ENCODE measurements at places on chromosomes 5 and 9.
A peak's percentile ranks its signal among the peaks of the same experiment; 100 is the strongest.

DNA sequence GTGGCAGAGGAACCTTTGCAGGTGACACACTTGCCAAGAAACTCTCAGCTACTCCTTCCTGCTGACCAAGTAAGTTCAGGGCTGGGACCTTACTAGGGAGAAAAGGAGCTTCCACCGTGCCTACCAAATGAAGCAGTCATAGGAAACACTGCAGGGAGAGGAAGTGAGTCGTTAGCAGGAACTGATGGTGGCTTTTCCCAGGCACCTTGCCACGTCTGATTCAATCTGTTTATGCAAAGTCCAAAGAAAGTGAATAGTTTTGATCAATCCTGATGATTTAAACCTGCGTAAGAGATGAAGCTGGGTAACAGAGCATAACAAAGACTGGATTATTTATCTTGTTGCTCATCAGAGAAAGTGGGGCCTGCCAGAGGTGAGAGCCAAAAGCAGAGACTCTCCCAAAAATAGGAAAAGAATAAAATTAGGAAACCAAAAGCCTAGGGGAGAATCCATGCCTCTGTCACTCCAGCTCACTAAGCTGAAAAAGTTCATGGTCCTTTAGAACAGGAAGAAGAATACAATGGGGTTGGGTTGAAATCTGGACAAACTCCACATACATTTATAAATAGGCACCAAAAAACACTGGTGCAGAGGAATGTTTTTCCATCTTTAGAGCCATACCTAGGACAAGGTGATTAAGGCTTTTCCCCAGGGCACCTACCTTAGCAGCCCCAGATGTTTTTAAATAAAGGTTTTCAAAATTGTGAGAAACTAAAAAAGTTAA lies 9.3 kb upstream of the PFDN1 start:
- peak; percentile 23 for DNase-seq

- DNase-seq = no peak
These were observed 30.2 kb downstream of the GFM2 start for GRCh38 chr5:74736759-74737158.

- no peak for DNase-seq
These were observed 164.0 kb downstream of the CARTPT start for GRCh38 chr5:71882826-71883741.

DNA sequence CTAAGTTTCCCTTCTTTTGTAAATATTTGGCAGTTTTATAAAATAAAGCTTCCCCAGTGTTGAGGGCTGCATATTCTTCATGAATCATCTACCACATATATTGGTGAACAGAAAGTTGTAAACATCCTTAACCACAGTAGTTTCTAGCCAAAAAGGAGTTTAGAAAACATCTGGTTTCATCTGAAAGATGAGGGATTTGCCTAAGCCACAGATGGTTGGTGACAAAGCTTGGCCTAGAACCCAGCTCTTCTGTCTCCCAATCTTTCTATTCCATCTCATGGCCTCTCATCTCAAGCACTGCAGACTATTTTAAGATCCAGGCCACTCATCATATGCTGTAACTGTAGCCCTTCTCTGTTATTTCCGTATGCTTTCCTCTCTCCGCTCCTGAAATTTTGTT lies 232.3 kb upstream of the TRPM3 start:
- DNase-seq = no peak

DNA sequence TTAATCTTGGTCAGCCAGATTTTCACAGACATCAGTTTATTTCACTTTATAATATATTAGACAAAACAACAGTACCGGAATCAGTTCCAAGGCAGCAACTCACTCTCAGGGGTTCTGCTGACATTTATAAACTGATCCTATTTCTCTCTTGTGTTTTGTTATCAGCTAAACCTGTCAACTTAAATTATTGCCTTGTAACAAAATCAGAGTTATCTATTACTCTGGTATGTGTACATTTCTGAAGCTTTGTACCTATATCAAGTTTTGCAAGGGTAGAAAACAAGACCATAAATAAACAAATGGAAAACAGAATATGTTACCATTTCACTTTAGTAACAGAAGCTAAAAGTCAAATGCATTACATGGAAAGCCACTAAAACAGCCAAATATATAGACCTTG lies 122.1 kb downstream of the SIL1 start:
- DNase-seq = no peak

DNA sequence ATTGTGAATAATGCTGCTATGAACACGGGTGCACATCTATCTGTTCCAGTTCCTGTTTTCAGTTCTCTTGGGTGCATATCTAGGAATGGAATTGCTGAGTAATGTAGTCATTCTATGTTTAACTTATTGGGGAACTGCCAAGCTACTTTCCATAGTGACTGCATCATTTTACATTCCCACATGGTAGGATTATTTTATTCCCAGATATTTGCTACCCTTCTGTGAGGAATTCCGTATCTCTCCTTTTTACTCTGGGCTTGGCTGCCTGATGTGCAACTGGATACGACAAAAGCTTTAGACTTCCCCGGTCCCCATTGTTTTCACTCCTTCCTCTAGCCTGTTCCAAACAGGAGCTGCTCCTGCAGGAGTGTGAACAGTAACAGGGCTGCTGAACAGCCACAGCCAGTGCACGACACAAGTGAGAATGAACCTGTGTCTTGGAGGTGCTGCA lies 7.2 kb downstream of the TAS2R1 start:
- no peak for DNase-seq

DNA sequence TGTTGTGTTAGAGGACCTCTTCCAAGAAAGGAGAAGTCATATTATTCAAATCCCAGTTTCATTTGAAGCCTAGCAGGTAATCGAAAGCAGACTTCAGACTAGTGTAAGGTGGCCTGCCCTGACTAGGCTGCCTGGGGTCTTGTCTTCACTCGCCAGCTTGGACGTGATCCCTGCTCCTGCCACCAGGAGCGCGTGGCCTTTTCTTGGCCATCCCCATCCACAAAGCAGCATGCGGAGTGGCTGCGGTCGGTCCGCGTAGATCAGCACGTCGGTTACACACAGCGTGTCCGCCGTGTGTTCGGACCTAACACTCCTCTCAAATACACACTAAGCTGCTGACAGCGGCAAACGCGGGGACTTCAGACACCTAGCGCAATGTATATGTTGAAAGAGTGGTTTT lies 37.3 kb downstream of the CFAP77 start:
- DNase-seq = no peak

- DNase-seq = no peak
These were observed 5.7 kb downstream of the TGFBI start for GRCh38 chr5:136034492-136034891.

GRCh38 chr9:74643303-74643923 lies 146.3 kb downstream of the RORB start:
- no peak for DNase-seq

DNA sequence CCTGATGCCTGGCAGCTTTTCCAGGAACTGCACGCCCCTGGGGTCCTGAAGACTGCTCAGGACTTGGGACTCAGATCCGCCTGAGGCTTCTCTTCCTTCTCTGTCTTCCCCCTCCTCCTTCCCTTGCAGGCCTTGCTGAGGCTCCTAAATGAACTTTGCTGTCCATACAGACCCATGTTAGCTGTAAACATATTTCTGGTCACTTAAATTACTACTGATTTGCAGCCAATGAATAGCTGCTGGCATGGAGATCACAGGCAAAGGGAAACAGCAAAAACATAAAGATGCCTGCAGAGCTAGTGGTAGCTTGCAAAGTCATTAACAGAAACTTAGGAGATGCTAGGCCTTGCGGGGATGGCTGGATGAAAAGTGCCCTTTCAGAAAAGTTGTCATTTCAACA lies 261.9 kb downstream of the GADD45G start:
- no peak for DNase-seq

DNA sequence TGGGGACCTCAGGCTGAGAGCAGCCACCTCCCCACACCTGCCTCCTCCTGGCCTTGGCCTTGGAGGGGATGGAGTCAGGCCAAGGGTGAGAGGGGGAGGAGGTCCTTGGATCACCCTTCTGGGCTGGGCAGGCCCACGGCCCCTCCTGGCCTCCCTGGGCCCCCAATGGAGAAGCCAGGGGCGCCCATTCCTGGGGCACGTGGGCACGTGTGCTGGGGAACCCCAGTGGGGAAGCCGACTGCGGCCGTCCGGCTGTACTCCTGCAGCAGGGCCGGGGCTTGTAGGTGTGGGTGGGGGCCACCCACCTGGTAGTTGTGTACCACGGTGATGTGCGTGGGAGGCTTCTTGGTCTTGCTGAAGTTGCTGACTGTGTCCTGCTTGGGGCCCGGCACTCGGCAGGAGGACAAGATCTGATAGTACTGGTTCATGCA lies 8.5 kb downstream of the CRAT start:
- no peak for DNase-seq

GRCh38 chr5:78242001-78242400 lies 52.5 kb downstream of the AP3B1 start:
- DNase-seq = no peak

DNA sequence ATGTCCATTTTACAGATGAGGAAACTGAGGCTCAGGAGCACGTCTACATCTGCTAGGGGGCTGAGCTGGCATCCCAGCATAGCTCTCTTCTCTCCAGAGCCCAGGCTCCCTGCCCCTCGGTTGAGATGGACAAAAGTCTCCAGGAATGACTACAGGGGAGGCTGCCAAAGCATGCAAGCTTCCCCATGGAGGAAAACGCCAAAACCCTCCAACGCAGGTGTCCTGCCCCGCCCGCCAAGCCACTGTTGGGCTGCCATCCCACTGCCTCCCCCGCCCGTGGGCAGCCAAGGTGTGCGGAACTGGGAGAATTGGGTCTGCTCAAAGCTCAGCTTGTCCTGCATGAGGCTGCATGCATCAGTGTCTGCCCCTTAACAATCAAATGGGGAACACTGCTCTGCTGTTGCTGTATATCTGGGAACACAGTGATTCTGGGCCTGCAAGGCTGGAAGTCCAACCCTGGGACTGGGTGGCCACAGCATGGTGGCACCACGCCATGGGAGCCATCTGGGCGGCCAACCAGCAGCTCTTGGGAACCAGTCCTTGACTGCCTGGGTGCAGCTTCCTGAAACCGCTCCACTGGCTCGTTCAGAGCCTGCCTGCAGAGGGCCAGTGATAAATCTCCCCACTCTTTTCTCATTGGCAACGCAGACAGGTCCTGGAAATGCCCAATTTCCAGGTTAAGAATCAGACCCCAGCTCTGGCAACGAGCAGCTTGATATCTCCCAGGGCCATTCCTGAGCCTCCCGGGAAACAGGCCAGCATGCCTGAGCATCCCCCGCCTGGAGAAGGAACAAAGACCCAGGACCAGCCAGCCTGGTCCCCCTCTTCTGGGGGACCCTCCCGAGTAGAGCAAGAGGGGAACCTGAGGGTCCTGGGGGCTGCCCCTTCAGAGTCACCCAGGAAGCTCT lies 3.5 kb downstream of the RALGDS start:
- DNase-seq = no peak

GRCh38 chr5:1770443-1770802 lies 29.2 kb downstream of the MRPL36 start:
- DNase-seq = no peak

DNA sequence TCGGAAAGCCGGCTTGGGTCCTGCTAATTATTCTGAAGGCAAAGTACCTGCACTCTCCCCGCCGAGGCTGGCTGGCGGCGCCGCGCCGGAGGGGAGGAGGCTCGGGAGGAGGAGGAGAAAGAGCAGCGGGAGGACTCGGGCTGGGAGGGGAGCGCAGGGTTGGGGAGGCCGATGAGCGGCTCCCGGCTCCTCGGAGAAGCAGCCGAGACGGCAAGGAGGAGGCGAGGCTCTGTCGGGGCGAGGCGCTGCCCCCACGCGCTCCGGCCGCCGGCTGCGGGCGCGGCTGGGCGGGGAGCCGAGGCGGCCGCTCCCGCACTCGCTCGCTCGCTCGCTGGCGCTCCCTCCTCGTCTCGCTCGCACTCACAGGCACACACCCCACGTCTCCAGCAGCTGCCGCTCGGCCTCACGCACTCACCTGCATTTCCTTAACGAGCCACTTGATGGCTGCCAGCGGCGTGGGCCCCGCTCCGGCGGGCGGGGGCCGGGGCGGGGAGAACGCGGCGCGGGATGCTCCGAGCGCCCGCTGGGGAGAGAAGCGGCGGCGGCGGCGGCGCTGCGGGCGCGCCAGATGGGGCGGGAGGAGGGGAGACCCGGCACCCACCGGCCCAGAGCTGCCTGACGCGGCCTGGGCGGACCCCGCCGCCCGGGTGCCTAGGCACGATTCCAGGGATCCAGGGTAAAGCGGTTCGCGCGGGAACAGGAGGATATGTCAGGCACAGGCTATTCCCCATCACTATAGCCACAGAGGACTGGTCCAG lies at the start of gene PTPRD:
PTPRD (minus strand) TSS at position 362 of the 758 bp plus-strand sequence.
- no peak for DNase-seq

DNA sequence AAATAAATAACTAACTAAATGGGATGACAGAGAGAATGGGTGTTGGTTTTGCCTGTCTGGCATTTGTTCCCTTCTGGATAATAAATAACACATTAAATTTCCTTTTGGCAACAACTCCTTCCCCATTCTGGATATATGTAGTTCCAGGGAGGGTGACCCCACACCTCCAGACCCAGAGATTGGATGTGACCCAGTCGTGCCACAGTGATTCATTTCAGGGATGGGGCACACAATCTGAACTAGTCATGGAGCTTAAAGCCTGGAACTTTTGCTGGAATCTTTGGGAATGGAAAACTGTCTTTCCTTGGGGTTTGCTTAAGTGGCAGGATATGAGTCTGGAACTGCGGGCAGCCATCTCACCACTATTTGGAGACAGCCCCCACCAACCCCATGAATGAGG lies 11.3 kb downstream of the KLF9 start:
- DNase-seq = no peak

- DNase-seq = no peak
These were observed 496.7 kb downstream of the ENC1 start for GRCh38 chr5:74143721-74144330.

DNA sequence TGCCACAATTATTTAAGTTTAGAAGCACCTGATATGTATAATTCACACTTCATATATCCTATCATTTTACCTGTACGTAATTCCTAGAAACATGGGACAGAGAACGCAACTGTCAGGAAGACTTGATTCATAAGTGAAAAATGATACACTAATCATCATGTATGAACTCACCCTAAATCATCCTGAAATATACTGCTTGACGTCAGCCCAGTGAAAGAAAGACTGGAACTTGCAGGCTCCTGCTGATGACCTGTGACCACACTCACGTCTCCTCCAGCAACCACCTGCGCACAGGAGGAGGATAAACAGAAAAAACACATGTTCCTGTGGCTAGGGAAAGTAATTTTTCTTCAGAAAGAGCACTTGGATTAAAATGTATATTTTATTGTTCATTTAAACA lies 169.7 kb downstream of the MPDZ start:
- DNase-seq = no peak

GRCh38 chr5:39076101-39076756 lies 2.0 kb upstream of the RICTOR start:
- no peak for DNase-seq

GRCh38 chr9:115144706-115145105 lies 26.7 kb upstream of the TNC start:
- no peak for DNase-seq

DNA sequence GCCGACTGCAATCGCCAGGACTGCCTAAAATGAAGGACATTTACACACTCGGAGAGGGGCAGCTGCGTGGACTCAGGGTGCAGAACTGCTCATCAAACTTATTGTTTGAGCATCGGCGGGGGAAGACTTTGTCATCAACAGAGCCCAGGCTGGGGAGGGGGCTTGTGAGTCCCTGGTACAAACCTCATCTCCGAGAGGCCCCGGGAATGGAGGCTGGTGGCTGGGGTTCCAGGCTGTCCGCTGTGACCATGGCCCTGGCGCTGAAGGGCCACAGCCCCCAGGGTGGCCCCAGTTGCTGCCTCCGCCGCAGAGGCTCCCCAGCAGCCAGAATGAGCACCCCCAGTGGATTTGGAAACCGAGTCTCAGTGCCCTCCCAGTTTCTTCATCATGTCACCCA lies 46.1 kb upstream of the RNU6ATAC start:
- no peak for DNase-seq
